ENCODE measurements at places on chromosomes 5 and 9. TPM values are rescaled to one million over a fixed set of nuclear protein-coding genes. Genes with fewer than 3 reads are reported as not detected.

DNA sequence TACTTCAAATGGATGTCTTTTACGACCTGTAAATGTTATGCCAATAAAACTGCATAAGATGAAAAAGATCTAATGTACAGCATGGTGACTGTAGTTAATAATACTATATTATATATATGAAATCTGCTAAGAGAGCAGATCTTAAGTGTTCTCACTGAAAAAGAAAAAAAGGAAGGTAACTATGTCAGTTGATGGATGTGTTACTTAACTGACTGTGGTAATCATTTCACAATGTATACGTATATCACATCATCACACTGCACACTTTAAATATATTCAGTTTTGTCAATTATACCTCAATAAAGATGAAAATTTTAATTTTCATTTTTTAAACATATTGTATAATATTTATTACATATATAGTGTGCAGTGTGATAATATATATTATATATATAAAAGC lies 31.9 kb downstream of the THBS4 start:
- H3K4me3 ChIP-seq, result no peak overlapping the region
- peaks cover 12% of the 10 kb centered on the region for H3K4me1 ChIP-seq
- H3K27ac ChIP-seq, result no peak overlapping the region
- no peaks in the 10 kb centered on the region for H3K27me3 ChIP-seq
- no peak for DNase-seq

- no peak for DNase-seq
- no peaks in the 10 kb centered on the region for H3K36me3 ChIP-seq
- H3K4me1 ChIP-seq, result no peaks in the 10 kb centered on the region
- no peaks in the 10 kb centered on the region for H3K27me3 ChIP-seq
These were observed 103.6 kb upstream of the KLF9 start for GRCh38 chr9:70517926-70518610.

- H3K4me1 ChIP-seq, result peaks cover 12% of the 10 kb centered on the region
- peak; percentile 51 for DNase-seq
- peak overlapping the region; percentile 18 for H3K4me3 ChIP-seq
These were observed 10.3 kb downstream of the CDC37L1 start for GRCh38 chr9:4689687-4690104.

- no peak for DNase-seq
- no peaks in the 10 kb centered on the region for H3K4me1 ChIP-seq
- no peaks in the 10 kb centered on the region for H3K36me3 ChIP-seq
- no peak overlapping the region for H3K4me3 ChIP-seq
These were observed 372.3 kb downstream of the CDH18 start for GRCh38 chr5:19615661-19616060.

GRCh38 chr9:33924978-33925797 lies 108.2 kb downstream of the UBE2R2 start:
- peaks cover 61% of the 10 kb centered on the region for H3K36me3 ChIP-seq
- no peaks in the 10 kb centered on the region for H3K27me3 ChIP-seq
- no peak for DNase-seq

DNA sequence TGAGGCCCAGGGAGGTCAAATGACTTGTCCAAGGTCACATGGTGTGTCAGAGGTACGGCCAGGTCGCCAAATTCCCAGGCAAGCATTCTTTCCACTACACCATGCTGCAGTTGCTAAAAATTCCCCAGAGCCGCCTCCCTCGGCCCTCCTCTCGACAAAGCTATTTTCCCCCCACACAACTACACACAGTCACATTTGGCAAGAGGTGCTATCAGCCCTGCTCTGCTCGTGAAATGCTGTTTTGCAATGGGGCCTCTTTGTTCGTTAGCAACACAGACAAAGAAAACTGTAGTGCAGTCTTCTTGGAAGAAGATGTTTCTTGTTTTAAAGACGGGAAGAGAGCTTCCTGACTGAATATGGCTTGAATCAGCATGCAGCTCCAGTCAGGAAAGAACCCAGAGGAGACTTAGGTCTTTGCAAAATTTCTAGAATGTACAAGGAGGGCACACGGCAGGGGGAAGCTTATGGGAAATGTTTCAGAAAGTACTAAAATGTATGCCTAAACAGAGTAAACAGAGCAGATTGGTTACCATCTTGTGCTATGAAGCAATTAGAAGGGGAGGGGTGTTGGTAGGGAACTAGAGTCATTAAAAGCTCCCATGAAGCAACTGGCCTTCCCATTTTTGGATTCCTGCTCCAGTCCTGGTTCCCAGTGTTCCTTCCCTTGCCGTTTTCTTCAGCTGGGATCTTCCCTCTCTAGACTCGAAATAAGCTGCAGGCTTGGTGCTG lies 14.2 kb downstream of the SLIT3 start:
- H3K27ac ChIP-seq, result no peak overlapping the region
- H3K27me3 ChIP-seq, result no peaks in the 10 kb centered on the region
- no peaks in the 10 kb centered on the region for H3K36me3 ChIP-seq
- no peak for DNase-seq

GRCh38 chr5:132064140-132064539 lies 3.7 kb downstream of the IL3 start:
- no peaks in the 10 kb centered on the region for H3K4me1 ChIP-seq

GRCh38 chr9:98504298-98505282 lies 204.1 kb downstream of the GABBR2 start:
- no peak overlapping the region for H3K27ac ChIP-seq
- H3K36me3 ChIP-seq, result no peaks in the 10 kb centered on the region
- no peaks in the 10 kb centered on the region for H3K4me1 ChIP-seq
- DNase-seq, result no peak
- H3K27me3 ChIP-seq, result no peaks in the 10 kb centered on the region
- H3K4me3 ChIP-seq, result no peak overlapping the region

DNA sequence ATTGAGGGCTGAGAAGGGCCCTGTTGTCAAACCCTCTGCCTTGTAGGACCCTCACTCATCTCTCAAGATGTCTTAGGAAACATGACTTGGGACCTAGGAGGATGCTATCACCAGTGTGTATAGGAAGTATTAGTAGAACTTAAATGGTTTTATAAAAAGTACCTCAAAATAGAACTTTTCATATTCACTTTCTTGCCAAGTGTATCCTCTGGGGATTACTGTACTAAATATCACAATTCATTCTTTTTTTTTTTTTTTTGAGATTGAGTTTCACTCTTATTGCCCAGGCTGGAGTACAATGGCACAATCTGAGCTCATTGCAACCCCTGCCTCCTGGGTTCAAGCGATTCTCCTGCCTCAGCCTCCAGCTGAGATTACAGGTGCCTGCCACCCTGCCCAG lies 56.2 kb downstream of the ARHGEF28 start:
- no peak overlapping the region for H3K27ac ChIP-seq
- no peak overlapping the region for H3K4me3 ChIP-seq
- no peaks in the 10 kb centered on the region for H3K36me3 ChIP-seq
- no peak for DNase-seq
- H3K27me3 ChIP-seq, result no peaks in the 10 kb centered on the region

- H3K27me3 ChIP-seq, result no peaks in the 10 kb centered on the region
- H3K4me3 ChIP-seq, result no peak overlapping the region
- no peak for DNase-seq
- H3K36me3 ChIP-seq, result peaks cover 12% of the 10 kb centered on the region
- H3K4me1 ChIP-seq, result no peaks in the 10 kb centered on the region
- no peak overlapping the region for H3K27ac ChIP-seq
These were observed 11.0 kb upstream of the CEL start for GRCh38 chr9:133050781-133051180.

- H3K4me3 ChIP-seq, result no peak overlapping the region
- H3K27me3 ChIP-seq, result no peaks in the 10 kb centered on the region
- DNase-seq, result no peak
- H3K36me3 ChIP-seq, result no peaks in the 10 kb centered on the region
- H3K4me1 ChIP-seq, result no peaks in the 10 kb centered on the region
These were observed 127.5 kb upstream of the RETREG1 start for GRCh38 chr5:16744164-16744880.

GRCh38 chr5:99061299-99061698 lies 132.5 kb upstream of the CHD1 start:
- H3K36me3 ChIP-seq, result no peaks in the 10 kb centered on the region
- no peak overlapping the region for H3K4me3 ChIP-seq
- H3K27ac ChIP-seq, result no peak overlapping the region
- H3K27me3 ChIP-seq, result no peaks in the 10 kb centered on the region

GRCh38 chr5:103264508-103264907 lies 5.9 kb downstream of the MACIR start:
- H3K27ac ChIP-seq, result no peak overlapping the region
- peaks cover 3% of the 10 kb centered on the region for H3K4me1 ChIP-seq
- no peak overlapping the region for H3K4me3 ChIP-seq
- H3K27me3 ChIP-seq, result no peaks in the 10 kb centered on the region

- H3K4me3 ChIP-seq, result no peak overlapping the region
- no peaks in the 10 kb centered on the region for H3K36me3 ChIP-seq
- H3K4me1 ChIP-seq, result no peaks in the 10 kb centered on the region
- H3K27ac ChIP-seq, result no peak overlapping the region
- no peak for DNase-seq
These were observed 2030.6 kb upstream of the NUDT12 start for GRCh38 chr5:105593011-105593760.

DNA sequence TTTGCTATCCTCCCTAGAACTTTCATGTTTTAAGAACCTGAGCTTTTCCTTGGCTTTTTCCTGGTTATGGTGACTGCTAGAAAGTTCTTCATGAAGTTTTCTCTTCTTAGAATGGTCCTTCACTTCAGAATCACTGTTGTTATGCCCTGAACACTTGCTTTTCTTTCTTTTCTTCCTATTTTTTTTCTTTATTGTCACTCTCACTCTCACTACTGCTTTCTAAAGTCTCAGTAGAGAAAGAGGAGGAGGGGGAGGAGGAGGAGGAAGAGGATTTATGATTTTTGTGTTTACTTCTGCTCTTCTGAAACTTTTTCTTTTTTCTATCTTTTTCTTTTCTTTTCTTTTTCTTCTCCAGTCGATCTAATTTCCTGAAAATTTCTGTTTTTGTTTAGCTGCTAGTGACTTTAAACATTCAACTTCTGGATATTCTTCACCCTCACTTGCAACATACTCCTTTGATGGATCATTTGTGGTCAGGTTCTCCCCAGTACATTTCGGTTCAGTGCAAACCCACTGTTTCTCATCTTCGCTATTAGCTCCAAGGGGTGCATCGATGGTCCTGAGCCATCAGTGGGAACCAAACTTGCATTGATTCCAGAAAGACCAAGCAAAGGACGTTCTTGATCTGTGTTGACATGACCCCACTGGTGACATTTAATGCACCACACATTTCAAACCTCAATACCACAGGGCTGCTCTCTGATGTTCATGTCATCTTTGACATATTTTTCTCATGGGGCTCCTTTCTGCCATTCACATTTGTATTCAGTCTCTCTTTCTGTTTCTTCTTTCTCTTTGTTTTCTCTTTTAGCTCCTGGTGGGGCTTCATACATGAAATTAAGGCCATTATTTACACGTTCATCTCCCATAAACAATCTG lies 81.6 kb upstream of the HAND1 start:
- DNase-seq, result peak; percentile 12
- H3K27ac ChIP-seq, result peak overlapping the region; percentile 24
- 0 out of 2 replicates have a peak overlapping the region, but pooled peaks have one; percentile 10 for H3K4me3 ChIP-seq
- H3K27me3 ChIP-seq, result no peaks in the 10 kb centered on the region

GRCh38 chr9:94554439-94555331 lies at the start of gene PCAT7:
PCAT7 (plus strand) TSS chr9:94555083.
- no peak within 1 kb of the TSS for H3K27ac ChIP-seq
- H3K4me1 ChIP-seq, result no peaks in the 10 kb centered on the region
- H3K4me3 ChIP-seq, result no peak within 1 kb of the TSS
- no peaks in the 10 kb centered on the region for H3K36me3 ChIP-seq
- H3K27me3 ChIP-seq, result no peaks in the 10 kb centered on the region
- peak; percentile 12 for DNase-seq

- no peaks in the 10 kb centered on the region for H3K4me1 ChIP-seq
- peaks cover 8% of the 10 kb centered on the region for H3K27me3 ChIP-seq
- H3K27ac ChIP-seq, result no peak overlapping the region
- no peak overlapping the region for H3K4me3 ChIP-seq
These were observed 4.5 kb upstream of the GPSM1 start for GRCh38 chr9:136322756-136323330.

DNA sequence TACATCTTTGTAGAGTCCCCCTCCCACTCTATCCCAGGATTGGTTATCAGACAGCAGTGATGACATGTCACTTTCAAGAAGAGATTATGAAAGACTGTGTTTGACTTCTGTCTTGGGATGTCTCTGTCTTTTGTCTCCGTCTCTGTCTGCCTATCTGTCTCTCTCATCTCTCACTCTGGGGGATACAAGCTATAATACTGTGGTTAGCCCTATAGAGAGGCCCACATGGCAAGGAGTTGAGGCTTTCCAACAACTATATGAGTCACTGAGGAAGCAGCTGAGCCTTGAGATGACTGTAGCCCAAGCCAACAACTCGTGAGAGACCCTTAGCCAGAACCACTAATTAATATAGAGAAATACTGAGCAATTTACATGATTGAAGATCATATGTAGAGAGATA lies 284.8 kb downstream of the PDE4D start:
- no peak for DNase-seq
- no peak overlapping the region for H3K4me3 ChIP-seq
- no peaks in the 10 kb centered on the region for H3K4me1 ChIP-seq
- no peak overlapping the region for H3K27ac ChIP-seq
- H3K36me3 ChIP-seq, result no peaks in the 10 kb centered on the region

GRCh38 chr5:11851416-11851815 lies 52.8 kb downstream of the CTNND2 start:
- H3K27ac ChIP-seq, result no peak overlapping the region
- H3K4me1 ChIP-seq, result no peaks in the 10 kb centered on the region
- H3K27me3 ChIP-seq, result no peaks in the 10 kb centered on the region

DNA sequence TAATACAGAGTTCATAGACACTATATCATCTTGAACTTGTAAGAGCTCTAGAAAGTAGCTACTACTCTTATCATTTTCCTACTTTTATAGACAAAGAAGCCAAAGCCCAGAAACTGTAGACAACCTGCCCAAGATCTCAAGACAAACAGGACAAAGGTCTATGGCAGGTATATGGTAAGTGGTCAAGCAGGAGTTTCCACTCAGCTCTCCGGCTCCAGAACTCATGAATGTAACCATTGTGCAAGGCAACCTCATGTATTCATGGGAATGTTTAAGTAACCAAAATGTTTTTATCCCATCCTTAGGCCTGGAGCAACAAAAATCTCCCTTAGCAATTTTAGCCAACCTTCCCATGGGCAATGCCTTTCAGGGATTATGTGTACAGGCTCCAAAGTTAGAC lies 163.4 kb upstream of the PUM3 start:
- no peaks in the 10 kb centered on the region for H3K27me3 ChIP-seq
- no peaks in the 10 kb centered on the region for H3K36me3 ChIP-seq
- no peaks in the 10 kb centered on the region for H3K4me1 ChIP-seq
- H3K4me3 ChIP-seq, result no peak overlapping the region
- no peak for DNase-seq
- no peak overlapping the region for H3K27ac ChIP-seq

The LRRC19 gene
- not detected for total RNA-seq

The NUDT12 gene
- total RNA-seq, result 3.9 TPM

The FST gene
- total RNA-seq, result 0.23 TPM

The CCDC192 gene
- total RNA-seq, result not detected

The C5orf58 gene
- not detected for total RNA-seq

The TLR4 gene
- 0.23 TPM for total RNA-seq

The GFPT2 gene
- total RNA-seq, result 0.33 TPM

The CCDC183 gene
- not detected for total RNA-seq

The OGN gene
- total RNA-seq, result 0.11 TPM

The PCDHB9 gene
- 0.18 TPM for total RNA-seq

The GCNT4 gene
- total RNA-seq, result not detected

The SPINK6 gene
- not detected for total RNA-seq

The TAF11L5 gene
- not detected for total RNA-seq

The NTRK2 gene
- 0.59 TPM for total RNA-seq
